A549 treated with Hydrocortisone at 1 μM for 4 hours (cell line): ENCODE measurements at places on chromosomes 3 and 15. TPM values are rescaled to one million over a fixed set of nuclear protein-coding genes. Genes with fewer than 3 reads are reported as not detected.

Gene SKOR1
- total RNA-seq, result 0.02 to 0.07 TPM (median 0.05 TPM) in 5 replicates

Gene HESX1
- 0.15 to 0.39 TPM (median 0.27 TPM) in 5 replicates for total RNA-seq

Gene MOBP
- total RNA-seq, result 0.09 to 0.24 TPM in 2 of 5 replicates, not detected in the others

Gene CCDC54
- not detected in 5 replicates for total RNA-seq

Gene CSTA
- 0.52 to 1.4 TPM (median 0.75 TPM) in 5 replicates for total RNA-seq
